ENCODE measurements at places on chromosomes 5 and 9. TPM values are rescaled to one million over a fixed set of nuclear protein-coding genes. Genes with fewer than 3 reads are reported as not detected.

Gene SAPCD2
- 12.0 TPM for total RNA-seq

Gene KIF4B
- 0.05 TPM for total RNA-seq

Gene AHRR
- 2.4 TPM for total RNA-seq

Gene LECT2
- not detected for total RNA-seq

Gene POLE3
- 53.0 TPM for total RNA-seq
